ENCODE measurements at places on chromosomes 3 and 15.

- no peak for DNase-seq
These were observed 4.4 kb upstream of the SEMA7A start for GRCh38 chr15:74438206-74438605.

- no peak for DNase-seq
These were observed 4.1 kb upstream of the NAALADL2 start for GRCh38 chr3:174854987-174855386.

GRCh38 chr3:193564012-193564411, 9.3 kb upstream of the ATP13A4 start:
- DNase-seq, result peak; percentile 60

- DNase-seq, result no peak
These were observed 81.5 kb downstream of the SMAD3 start for GRCh38 chr15:67146875-67147381.

- DNase-seq, result no peak
These were observed 21.5 kb downstream of the CYFIP1 start for GRCh38 chr15:22958487-22959280.

- DNase-seq, result no peak
These were observed 100.1 kb downstream of the IGF2BP2 start for GRCh38 chr3:185724761-185725160.

- DNase-seq, result no peak
These were observed 229.0 kb downstream of the SOX2 start for GRCh38 chr3:181940703-181941102.

Measured in iPS-NIHi11 (cell line).